ENCODE measurements at places on chromosomes 1 and 21.

GRCh38 chr1:9792156-9793042, 31.4 kb downstream of the CLSTN1 start:
- DNase-seq: peak; percentile 28

- DNase-seq: no peak
Measured at GRCh38 chr21:41681348-41681801, 85.5 kb downstream of the RIPK4 start.

GRCh38 chr1:28046716-28047115, 41.7 kb downstream of the EYA3 start:
- DNase-seq: no peak

DNA sequence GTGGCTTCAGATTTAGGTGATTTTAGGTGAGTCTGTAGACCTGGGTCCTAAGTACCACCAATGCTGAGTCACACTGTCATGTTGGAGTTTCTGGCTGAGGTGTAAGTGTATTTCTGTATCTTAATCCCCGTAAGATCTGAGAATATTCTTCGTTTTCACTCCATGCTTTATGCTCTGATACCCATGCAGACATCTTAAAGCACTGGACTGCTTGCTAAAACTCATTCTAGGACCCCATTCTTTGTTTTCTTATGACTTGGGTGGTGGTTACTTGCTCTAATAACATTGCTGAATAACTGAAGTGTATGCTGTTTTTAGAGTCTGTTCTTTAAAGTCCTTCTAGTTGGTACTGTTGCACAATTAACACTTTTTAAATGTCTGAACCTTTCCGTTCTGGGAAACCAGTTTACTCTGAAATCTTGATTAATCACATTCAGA, 36.6 kb downstream of the CDC42 start:
- no peak for DNase-seq

GRCh38 chr21:32367158-32367557, 25.7 kb downstream of the URB1 start:
- DNase-seq: no peak

- no peak for DNase-seq
Measured at GRCh38 chr1:5911157-5911556, 81.1 kb downstream of the NPHP4 start.

DNA sequence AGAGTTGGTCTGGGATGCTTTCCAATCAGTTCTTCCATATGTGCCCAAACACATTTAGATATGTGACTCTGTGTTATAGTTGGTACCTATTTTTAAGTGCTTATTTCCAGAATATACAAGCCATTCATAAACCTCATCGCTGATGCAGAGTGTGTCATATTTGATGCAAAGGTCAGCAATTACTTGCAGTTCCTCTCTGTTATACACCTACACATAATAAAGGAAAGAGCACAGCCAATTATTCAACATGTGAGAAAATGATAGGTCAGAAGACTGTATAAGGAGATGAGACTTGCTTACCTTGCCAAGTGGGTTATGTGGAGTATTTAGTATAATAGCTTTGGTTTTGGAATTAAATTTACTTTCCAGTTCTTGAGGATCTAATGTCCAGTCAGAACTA, 31.3 kb downstream of the KYAT3 start:
- no peak for DNase-seq

GRCh38 chr1:65176591-65176990, 28.6 kb downstream of the AK4 start:
- DNase-seq: no peak

DNA sequence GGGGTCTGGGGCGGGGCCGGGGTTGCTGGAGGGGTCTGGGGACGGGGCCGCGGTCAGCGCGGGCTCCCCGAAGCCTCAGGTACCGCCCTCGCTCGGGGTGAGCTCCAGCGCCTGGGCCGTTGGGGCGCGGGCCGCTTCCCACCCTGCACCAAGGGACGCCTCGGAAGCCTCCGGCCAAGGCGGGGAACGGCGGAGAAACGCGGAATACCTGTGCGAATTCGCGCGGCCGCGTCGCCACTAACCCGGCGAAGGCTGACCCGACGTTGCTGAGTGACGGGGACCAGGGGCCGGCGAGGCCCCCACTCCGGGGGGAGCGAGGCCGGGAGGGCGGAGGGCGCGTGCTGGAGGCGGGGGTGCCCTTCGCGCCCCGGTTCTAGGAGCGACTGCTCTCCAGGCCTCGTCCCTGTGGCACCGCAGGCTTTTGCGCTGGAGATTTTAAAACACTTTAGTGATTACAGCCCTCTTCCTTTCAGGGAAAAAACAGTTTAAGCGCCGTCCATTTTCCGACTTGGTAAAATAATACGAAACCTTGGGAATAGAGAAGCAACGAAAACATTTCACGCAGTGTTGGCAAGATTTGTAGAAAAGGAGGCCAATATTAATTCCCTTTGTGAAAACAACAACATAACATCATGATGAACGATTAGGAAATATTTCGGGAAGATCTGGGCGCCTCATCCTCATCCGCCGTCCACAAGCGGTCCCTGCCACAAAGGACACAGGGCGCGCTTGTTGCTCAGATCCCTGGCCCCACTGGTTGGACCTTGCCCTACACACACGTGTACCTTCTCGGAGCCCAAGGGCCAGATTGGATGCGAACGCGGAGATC, 971 bp upstream of the GNG4 start:
- DNase-seq: no peak
